Stromal cell of bone marrow (primary cell): ENCODE measurements at places on chromosomes 7 and 10.
A peak's percentile ranks its signal among the peaks of the same experiment; 100 is the strongest.

- no peak for DNase-seq
Observed at GRCh38 chr7:85038466-85038865, 148.4 kb downstream of the SEMA3D start.

DNA sequence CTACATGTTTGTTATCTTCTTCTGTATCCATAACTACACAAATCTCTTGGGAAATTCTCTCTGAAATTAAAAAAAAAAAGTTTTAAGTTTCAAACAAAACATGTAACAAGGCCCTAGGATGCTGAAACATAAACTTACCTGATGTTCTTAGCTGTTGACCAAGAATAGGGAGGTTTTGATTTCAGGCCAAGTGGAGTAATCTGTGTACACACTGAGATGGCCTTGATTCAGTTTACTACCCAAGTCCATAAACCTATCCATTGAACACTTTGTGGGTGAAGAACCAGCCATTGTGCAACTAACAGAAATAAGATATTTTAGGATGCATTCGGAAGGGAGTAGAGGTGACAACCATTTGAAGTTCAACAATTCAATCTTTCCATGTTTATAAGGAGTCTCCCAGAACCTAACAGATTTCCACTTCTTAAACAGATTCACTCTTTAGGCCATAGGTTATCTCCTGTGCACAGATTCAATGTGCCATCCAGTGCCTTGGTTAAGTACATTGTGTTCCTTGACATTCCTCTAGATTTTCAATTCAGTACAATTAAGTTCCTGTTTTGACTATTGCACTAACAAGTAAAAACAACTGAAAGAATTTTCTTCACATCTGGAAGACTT, 143.1 kb downstream of the CRPPA start:
- DNase-seq: no peak

- DNase-seq: no peak
Observed at GRCh38 chr10:104127411-104127810, 5.4 kb downstream of the SFR1 start.

DNA sequence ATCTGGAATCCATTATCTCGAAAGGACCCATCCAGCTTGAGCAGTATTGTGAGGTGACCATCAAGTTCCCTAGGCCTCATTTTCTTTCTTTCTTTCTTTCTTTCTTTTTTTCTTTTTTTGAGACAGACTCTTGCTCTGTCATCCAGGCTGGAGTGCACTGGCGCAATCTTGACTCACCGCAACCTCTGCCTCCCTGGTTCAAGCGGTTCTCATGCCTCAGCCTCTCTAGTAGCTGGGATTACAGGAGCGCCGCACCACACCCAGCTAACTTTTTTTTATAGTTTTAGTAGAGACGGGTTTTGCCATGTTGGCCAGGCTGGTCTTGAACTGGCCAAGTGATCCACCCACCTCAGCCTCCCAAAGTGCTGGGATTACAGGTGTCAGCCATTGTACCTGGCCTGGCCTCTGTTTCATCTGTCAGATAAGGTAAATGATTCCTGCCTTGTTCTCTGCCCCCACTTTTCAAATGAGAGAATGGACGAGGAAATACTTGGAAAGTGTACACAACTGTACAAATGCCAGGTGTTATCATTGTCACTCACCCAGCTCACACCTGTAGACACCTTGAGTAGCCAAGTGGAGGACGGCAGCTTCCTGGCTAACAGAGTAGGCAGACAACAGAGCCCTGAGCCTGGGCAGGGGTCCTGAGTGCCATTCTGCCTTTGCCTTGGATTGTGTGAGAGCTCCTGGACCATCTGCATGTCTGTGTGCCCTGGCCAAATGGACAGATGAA, 54.1 kb downstream of the HK1 start:
- no peak for DNase-seq

DNA sequence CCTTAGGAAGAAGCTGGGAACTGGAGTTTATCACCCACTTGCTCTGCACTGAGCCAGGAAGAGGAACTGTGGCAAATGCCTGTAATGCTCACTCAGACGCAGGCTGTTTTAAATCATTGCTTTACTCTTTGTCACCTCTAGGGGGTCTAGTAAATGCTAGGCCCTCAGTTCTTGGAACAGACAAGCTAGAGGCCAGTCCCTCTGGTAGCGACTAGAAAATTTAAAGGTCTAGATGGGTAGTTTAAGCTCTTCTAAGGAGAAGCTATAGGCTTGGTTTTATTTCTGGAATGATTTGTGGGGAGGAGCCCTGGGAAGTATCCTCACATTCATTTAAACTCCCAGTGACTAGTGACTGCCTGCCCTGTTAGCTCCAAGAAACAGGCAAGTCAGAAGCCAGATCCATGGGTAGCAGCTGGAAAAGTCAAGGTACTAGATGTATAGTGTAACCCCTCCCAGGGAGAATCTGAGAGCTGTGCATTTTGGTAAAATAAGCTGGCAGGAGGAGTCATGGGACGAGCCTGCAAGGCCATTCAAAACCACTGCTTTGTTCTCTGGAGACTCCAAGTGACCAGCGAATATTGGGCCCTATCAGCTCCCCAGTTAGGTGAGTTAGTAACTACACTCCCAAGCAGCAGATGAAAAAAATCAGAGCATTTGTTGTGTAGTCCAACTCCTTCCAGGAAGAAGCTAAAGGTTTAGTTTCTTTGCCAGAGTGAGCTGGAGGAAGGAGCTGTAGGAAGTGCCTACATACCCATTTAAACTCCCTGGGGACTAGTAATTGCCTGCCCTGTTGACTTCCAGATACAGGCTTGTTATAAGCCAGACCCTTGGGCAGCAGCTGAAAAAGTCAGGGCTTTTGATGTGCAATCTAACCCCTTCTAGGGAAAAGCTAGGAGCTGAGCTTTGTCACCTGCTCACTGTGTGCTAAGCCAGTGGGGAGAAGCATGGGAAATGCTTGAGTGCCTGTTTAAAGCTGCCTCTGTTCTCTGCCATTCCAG, 68.9 kb downstream of the DYNC1I1 start:
- no peak for DNase-seq

GRCh38 chr7:81005254-81005653, 86.4 kb upstream of the SEMA3C start:
- DNase-seq: no peak

DNA sequence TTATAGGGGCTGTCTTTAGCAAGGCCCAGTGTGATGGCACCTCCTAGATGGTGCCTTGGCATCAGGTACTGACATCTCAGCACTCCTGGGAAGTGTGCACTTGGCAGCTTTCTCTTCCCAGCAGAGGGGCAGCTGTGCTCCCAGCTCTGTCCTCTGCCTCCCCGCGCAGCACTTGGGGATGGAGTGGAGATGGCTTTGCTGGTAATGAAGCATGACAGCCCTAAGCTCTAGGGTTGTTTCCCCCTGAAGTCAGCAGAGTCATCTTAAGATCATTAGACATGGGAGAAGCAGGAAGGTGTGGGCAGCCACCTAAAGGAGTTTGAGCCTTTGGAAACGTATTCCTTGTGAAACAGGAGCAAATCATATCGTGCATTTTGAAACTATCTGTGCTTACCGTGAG, 46.7 kb downstream of the HTRA1 start:
- DNase-seq: no peak

DNA sequence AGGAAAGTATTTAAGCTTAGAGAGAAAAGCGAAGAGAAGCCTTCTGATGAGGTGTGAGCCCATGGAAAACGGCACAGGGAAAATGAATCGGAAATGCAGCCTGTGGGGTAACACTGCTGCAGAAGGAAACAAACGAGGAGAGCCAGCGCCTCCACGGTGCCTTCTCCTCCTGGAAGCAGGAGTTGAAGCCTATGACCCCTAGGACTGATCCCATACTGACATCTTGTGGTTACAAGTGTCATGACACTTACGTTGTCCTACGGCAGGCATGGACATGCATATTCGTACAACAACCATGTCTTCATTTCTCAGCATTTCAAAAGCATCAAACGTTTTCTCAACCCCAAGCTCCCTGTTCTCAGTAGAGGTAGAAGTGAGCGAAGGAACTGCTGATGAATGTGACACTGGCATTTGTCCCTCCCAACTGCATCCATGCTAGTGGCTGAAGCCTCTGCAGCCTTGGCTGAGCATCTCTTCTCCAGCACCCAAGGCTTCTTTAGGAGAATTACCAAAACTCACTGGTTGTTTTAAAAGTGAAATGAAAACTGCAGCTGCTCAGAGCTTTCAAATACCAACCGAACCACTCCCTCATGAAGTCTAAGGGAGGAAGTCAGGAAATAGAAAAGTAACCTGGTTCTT, 160.2 kb downstream of the JAZF1 start:
- DNase-seq: peak; percentile 72

DNA sequence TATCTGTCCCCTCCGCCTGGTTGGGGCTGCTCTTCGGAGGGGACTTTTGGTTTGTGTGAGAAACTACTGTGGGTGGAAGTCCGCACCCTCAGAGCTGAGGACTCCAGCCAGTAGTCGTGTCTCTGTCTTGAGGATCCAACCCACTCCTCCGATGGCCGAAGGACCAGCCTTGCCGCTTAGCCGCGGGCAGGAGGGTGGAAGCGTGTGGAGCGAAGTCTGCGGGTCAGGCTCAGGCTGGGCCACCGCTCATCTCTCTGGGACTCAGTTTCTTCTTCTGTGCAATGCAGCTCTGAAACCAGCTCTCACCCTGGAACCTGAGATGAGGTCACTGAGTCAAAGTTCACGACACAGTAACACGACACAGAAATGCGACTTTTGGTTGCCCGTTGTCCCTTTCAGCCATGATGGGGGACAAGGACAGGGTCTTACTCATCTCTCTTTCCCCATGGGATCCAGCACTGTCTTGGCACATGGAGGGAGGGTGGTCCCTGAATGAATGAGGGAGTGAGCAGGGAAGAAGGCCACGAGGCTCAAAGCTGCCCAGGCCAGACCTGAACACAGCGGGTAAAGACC, 133.3 kb upstream of the PODXL start:
- DNase-seq: no peak

DNA sequence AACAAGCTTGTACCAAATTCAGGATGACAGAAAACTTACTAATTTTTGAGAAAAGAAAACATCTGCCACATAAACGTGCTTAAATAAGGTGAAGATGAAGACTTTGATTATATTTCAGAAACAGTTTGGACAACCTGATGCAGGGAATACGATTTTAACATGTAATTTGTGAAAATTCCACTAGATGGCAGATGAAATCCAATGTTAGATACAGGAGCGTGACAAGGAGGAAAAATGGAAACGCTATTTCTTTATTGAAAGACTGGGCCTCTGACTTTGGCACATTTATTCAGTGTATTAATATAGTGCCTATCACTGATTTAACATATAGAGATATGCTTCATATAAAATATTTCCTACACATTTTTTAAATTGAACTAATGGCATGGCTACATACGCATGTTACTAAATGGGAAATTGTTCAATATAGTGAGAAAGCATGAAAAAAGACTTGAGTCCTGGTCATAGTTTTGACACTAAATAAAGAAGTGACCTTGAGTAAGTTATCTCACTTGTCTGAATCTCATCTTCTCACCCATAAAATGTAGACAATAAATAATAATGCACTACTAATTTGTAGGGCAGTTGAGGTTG, 60.7 kb downstream of the CD36 start:
- DNase-seq: no peak

- DNase-seq: peak; percentile 14
Observed at GRCh38 chr10:118238573-118239235, 103.4 kb downstream of the FAM204A start.

- no peak for DNase-seq
Observed at GRCh38 chr7:84811362-84811761, 375.5 kb downstream of the SEMA3D start.

DNA sequence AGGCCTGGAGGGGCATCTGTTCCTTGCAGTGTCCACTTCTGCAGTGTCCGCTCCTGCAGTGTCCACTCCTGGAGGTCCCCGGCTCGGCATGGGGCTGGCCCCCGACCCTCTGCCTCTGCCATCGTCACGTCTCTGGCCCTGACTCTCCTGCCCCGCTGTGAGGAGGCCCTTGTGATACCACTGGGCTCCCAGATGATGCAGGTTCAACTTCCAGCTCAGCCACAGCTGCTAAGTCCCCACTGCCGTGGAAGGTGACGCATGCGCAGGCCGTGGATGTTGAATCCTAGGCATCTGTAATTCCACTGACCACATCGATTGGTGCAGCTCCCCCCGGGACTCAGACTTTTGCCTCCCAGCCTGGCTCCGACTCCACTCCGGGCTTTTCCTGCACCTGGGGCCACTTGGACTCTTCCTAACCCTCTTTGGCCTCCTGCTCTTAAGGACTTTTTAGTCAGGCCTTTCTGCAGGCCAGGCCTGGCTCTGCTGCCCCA, 95.1 kb downstream of the GLRX3 start:
- DNase-seq: no peak

DNA sequence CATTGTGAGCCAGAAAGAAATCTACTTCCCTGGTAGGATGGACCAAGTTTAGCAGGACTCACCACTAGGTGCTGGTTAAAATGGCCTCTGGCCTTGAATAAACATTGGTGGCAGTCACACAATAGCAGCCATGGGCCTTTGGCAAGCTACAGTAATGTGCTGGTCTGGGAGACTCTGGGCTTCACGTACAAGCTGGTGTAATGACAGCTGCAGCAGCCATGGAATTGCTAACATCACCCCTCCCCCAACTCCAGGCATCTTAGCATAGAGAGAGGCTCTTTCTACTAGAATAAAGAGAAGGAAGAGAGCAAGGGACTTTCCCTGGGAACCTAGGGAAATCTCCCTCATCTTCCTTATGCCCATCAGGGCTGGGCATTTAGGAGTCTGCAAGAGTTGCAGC, 205.1 kb upstream of the SEMA3A start:
- DNase-seq: no peak

GRCh38 chr10:33233221-33233620, 101.2 kb downstream of the NRP1 start:
- no peak for DNase-seq

GRCh38 chr10:113872139-113873030, 17.9 kb downstream of the NHLRC2 start:
- no peak for DNase-seq

DNA sequence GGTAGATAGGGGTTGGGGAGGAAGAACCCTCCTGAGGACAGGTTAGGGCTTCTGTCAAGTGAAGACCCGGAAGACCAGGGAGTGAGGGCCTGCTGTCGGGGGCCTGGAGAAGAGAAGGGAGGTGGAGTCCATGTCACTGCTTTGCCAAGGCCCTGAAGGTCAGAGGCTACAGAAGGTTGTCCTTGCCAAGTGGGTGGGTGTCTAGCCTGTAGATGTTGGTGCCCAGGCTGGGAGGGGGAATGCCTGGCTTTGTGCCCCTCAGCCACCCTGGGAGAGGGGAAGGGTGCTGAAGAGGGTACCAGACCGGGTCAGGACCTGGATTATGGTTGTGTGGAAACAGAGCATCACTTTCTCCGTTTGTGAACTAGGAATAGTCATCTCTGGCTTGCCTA, 67.2 kb upstream of the AQP1 start:
- no peak for DNase-seq

GRCh38 chr10:102726274-102726673, 11.8 kb downstream of the SFXN2 start:
- DNase-seq: no peak

- DNase-seq: no peak
Observed at GRCh38 chr10:113301342-113301984, 251.4 kb upstream of the HABP2 start.
